ENCODE measurements at places on chromosomes 16 and 17. TPM values are rescaled to one million over a fixed set of nuclear protein-coding genes. Genes with fewer than 3 reads are reported as not detected.

DBF4B gene
- 6.0 TPM for total RNA-seq

- no peak overlapping the region for H3K27ac ChIP-seq
- H3K36me3 ChIP-seq, result no peaks in the 10 kb centered on the region
- no peaks in the 10 kb centered on the region for H3K27me3 ChIP-seq
- H3K4me3 ChIP-seq, result no peak overlapping the region
Observed at GRCh38 chr16:24504472-24505345, 34.7 kb upstream of the RBBP6 start.

C16orf86 gene
- 31.0 TPM for total RNA-seq

GRCh38 chr17:29407856-29408255, 17.7 kb downstream of the TAOK1 start:
- H3K36me3 ChIP-seq, result peaks cover 34% of the 10 kb centered on the region
- H3K27ac ChIP-seq, result no peak overlapping the region
- H3K27me3 ChIP-seq, result no peaks in the 10 kb centered on the region
- peaks cover 17% of the 10 kb centered on the region for H3K4me1 ChIP-seq
- no peak for DNase-seq
- no peak overlapping the region for H3K4me3 ChIP-seq

WNT9B gene
- not detected for total RNA-seq

DNA sequence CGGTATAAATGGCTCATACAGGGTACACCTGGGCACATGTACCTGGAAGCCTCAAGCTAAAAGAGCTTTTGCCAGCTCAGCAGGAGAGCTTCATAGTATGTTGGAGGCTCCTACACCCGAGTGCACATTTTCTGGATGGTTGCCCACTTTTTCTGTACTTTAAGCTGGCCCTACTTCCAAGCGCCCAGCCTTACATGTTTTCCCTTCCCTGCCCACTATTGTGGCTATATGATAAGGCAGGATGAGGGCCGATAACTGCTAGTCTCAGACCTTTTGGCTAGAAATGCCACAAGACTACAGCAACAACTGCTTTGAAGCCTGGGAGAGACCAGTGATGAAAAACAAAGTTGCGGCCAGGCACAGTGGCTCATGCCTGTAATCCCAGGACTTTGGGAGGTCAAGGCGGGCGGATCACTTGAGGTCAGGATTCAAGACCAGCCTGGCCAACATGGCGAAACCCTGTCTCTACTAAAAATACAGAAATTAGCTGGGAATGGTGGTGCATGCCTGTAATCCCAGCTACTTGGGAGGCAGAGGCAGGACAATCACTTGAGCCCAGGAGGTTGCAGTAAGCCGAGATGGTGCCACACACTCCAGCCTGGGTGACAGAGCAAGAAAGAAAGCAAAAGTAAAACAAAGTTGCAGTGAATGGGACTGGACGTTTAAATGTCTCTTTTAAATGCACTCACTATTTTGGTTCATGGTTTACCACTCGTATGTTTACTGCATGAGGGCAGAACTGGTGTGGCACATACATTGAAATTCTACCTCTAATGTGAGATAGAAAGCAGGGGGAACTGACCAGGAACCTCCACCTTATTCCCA, 14.2 kb upstream of the MARCHF10 start:
- H3K27me3 ChIP-seq, result no peaks in the 10 kb centered on the region
- no peak overlapping the region for H3K4me3 ChIP-seq
- H3K27ac ChIP-seq, result no peak overlapping the region
- no peak for DNase-seq
- no peaks in the 10 kb centered on the region for H3K4me1 ChIP-seq
- H3K36me3 ChIP-seq, result no peaks in the 10 kb centered on the region
